ENCODE measurements at places on chromosomes 2 and 18.

DNA sequence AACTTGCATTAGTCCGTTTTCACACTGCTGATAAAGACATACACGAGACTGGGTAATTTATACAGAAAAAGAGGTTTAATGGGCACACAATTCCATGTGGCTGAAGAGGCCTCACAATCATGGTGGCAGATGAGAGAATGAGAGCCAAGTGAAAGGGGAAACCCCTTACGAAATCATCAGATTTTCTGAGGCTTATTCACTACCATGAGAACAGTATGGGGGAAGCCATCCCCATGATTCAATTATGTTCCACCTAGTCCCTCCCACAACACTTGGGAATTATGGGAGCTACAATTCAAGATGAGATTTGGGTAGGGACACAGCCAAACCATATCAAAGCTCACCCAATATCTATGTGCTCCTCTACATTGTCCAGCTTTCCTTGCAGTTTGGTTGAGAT is 16.0 kb upstream of the SERPINE2 start:
- H3K4me1 ChIP-seq, result no peaks in the 10 kb centered on the region
- no peaks in the 10 kb centered on the region for H3K36me3 ChIP-seq
- no peak for DNase-seq
- H3K27me3 ChIP-seq, result no peaks in the 10 kb centered on the region
- no peak overlapping the region for H3K4me3 ChIP-seq

- no peaks in the 10 kb centered on the region for H3K36me3 ChIP-seq
- H3K4me1 ChIP-seq, result no peaks in the 10 kb centered on the region
- no peak for DNase-seq
- H3K27ac ChIP-seq, result no peak overlapping the region
Observed at GRCh38 chr2:51256736-51257135, 224.8 kb upstream of the NRXN1 start.

GRCh38 chr2:239917125-239917956 is 107.8 kb downstream of the NDUFA10 start:
- H3K36me3 ChIP-seq, result no peaks in the 10 kb centered on the region
- DNase-seq, result no peak
- H3K4me1 ChIP-seq, result no peaks in the 10 kb centered on the region
- H3K27me3 ChIP-seq, result no peaks in the 10 kb centered on the region

GRCh38 chr2:210250622-210251021 is 25.4 kb upstream of the ACADL start:
- H3K36me3 ChIP-seq, result no peaks in the 10 kb centered on the region
- no peaks in the 10 kb centered on the region for H3K27me3 ChIP-seq
- H3K4me1 ChIP-seq, result no peaks in the 10 kb centered on the region
- no peak overlapping the region for H3K4me3 ChIP-seq
- H3K27ac ChIP-seq, result no peak overlapping the region

- no peaks in the 10 kb centered on the region for H3K36me3 ChIP-seq
- H3K27ac ChIP-seq, result no peak overlapping the region
- no peak for DNase-seq
- H3K4me3 ChIP-seq, result no peak overlapping the region
Observed at GRCh38 chr2:12032975-12033374, 286.5 kb downstream of the LPIN1 start.

GRCh38 chr2:136116813-136117390 is 1.0 kb downstream of the CXCR4 start:
- H3K4me3 ChIP-seq, result peak overlapping the region; percentile 85
- no peaks in the 10 kb centered on the region for H3K27me3 ChIP-seq
- H3K27ac ChIP-seq, result peak overlapping the region; percentile 42
- DNase-seq, result no peak

- H3K27me3 ChIP-seq, result no peaks in the 10 kb centered on the region
- no peak for DNase-seq
- H3K4me1 ChIP-seq, result peaks cover 13% of the 10 kb centered on the region
- peak overlapping the region; percentile 72 for H3K4me3 ChIP-seq
- no peak overlapping the region for H3K27ac ChIP-seq
Observed at GRCh38 chr2:11154016-11154922, 998 bp upstream of the SLC66A3 start.

DNA sequence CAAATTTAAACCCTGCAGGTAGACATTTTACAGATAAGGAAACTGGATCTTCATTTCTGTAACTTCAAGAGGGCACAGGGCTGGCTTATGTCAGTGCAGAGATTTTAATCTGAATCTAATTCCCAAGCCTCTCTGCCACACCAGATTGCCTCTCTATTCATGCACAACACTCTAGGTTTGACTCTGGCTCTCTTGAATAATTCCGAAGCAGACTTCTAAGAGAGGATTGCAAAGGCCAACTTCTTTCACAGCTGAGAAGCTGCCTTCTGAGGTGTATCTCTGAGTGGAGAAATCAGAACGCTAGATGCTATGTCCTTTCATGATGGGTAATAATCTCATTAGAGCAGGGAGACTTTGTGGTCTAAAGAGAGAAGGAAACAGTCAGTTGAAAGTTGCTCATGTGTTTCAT is 20.1 kb upstream of the MGAT5 start:
- no peak for DNase-seq
- no peaks in the 10 kb centered on the region for H3K27me3 ChIP-seq
- H3K36me3 ChIP-seq, result no peaks in the 10 kb centered on the region
- H3K27ac ChIP-seq, result no peak overlapping the region
- H3K4me1 ChIP-seq, result peaks cover 17% of the 10 kb centered on the region

DNA sequence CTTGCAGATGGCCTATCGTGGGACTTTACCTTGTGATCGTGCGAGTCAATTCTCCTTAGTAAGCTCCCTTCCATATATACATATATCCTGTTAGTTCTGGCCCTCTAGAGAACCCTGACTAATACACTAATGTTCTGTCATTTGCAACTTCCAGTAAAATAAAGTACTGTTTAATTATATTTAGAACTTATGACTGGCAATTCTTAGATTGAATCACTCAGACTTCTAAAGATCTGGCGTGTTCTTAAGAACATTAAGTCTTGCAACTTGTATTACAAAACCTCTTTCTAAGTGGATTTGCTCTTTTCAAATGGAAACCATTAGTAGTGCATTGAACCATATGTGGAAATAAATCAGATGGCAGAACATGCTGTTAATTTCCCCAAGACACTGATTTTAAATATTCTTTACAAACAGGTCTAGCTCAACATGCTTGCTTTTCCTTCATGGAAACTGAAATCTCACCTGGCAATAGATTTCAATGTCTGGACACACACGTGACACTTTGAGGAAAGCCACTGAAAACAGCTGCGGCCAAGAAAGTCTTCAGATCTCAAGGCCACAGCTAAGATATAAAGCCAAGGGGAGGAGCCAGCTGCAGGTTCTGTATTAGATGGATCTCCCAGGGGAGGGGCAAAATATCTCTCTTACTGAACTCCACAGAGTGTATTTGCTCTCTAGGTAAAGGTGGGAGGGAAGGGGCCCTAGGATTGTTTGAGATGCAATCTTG is 50.6 kb downstream of the PMAIP1 start:
- no peaks in the 10 kb centered on the region for H3K36me3 ChIP-seq
- H3K27ac ChIP-seq, result no peak overlapping the region
- no peak overlapping the region for H3K4me3 ChIP-seq
- H3K27me3 ChIP-seq, result no peaks in the 10 kb centered on the region
- peaks cover 3% of the 10 kb centered on the region for H3K4me1 ChIP-seq

GRCh38 chr2:3960106-3960505 is 256.7 kb downstream of the DCDC2C start:
- H3K36me3 ChIP-seq, result no peaks in the 10 kb centered on the region
- DNase-seq, result no peak
- H3K27ac ChIP-seq, result no peak overlapping the region
- no peak overlapping the region for H3K4me3 ChIP-seq

DNA sequence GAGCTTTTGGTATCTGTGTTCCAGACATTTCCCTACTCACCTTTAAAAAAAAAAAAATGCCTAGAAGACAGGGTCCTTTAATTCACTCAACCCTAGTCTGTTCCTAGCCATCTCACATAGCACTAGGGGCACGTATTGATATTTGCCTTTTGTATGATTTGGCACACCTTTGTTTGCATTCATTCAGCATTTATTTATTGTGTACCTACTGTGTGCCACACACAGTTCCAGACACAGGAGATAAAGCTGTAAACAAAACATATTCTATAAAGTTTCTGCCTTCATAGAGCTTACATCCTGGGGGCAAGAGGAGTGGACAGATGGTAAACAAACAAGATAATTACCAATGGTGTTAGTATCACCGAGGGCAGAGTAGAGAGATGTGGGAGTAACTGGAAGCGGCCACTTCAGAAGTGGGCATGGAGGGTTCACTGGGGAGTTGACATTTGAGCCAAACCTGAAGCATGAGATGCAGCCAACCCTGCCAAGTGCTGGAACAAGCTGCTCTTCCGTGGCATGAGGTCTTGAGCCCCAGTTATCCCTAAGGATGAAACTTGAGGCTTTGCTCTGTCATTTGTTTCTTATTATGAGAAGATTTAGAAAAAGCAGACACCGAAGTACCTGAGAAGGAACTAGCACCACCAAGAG is 18.2 kb downstream of the MAPRE2 start:
- no peak for DNase-seq
- H3K27ac ChIP-seq, result no peak overlapping the region
- H3K27me3 ChIP-seq, result no peaks in the 10 kb centered on the region

DNA sequence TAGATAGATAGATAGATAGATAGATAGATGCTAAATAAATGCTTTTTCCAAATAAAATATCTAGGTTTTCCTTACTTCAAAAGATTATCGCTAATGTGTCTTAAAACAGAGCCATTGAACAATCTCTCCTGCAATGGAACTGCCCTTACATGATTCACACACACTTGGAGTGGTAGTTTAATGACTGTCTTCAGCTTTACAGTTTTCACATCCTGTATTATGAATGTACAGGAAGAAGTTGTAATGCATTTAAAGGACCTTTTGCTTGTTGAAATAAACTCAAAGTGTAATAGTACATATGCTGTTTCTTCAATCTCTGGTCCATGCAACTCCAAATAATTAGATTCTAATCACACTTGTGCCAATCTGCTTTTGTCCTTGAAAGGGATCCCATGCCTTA is 797.6 kb upstream of the CDH2 start:
- no peak overlapping the region for H3K27ac ChIP-seq
- H3K27me3 ChIP-seq, result no peaks in the 10 kb centered on the region
- H3K4me3 ChIP-seq, result no peak overlapping the region
- H3K4me1 ChIP-seq, result no peaks in the 10 kb centered on the region
- no peak for DNase-seq
- H3K36me3 ChIP-seq, result no peaks in the 10 kb centered on the region

- DNase-seq, result no peak
- no peak overlapping the region for H3K27ac ChIP-seq
- H3K27me3 ChIP-seq, result no peaks in the 10 kb centered on the region
- H3K4me1 ChIP-seq, result no peaks in the 10 kb centered on the region
Observed at GRCh38 chr2:226890286-226890685, 54.4 kb downstream of the RHBDD1 start.

GRCh38 chr18:13222856-13223281 is 4.3 kb downstream of the LDLRAD4 start:
- no peak overlapping the region for H3K4me3 ChIP-seq
- H3K27ac ChIP-seq, result no peak overlapping the region
- no peaks in the 10 kb centered on the region for H3K36me3 ChIP-seq
- H3K27me3 ChIP-seq, result no peaks in the 10 kb centered on the region
- peaks cover 30% of the 10 kb centered on the region for H3K4me1 ChIP-seq
- no peak for DNase-seq

GRCh38 chr2:10132043-10132575 is 9.6 kb downstream of the RRM2 start:
- H3K27ac ChIP-seq, result no peak overlapping the region
- no peak for DNase-seq
- no peak overlapping the region for H3K4me3 ChIP-seq
- no peaks in the 10 kb centered on the region for H3K4me1 ChIP-seq
- H3K27me3 ChIP-seq, result no peaks in the 10 kb centered on the region

DNA sequence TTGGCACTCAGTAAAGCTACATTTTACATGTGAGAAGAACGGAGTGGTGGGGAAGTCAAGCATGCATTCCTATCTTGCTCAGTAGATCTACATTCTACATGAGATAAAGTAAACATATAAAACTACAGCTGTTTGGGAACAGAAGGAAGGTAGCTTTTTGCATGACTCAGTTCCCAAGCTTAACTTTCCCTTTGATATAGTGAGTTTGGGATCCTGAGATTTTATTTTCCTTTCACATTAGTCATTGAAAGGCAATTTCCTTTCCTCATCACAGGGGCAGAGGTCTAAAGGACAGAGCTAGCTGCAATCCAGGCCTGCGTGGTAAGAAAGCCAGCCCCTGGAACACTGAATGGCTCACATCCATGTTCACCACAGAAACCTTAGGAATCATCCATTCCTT is 257.2 kb downstream of the SRBD1 start:
- no peak overlapping the region for H3K27ac ChIP-seq
- DNase-seq, result no peak
- H3K36me3 ChIP-seq, result no peaks in the 10 kb centered on the region
- H3K27me3 ChIP-seq, result no peaks in the 10 kb centered on the region
- H3K4me3 ChIP-seq, result no peak overlapping the region

DNA sequence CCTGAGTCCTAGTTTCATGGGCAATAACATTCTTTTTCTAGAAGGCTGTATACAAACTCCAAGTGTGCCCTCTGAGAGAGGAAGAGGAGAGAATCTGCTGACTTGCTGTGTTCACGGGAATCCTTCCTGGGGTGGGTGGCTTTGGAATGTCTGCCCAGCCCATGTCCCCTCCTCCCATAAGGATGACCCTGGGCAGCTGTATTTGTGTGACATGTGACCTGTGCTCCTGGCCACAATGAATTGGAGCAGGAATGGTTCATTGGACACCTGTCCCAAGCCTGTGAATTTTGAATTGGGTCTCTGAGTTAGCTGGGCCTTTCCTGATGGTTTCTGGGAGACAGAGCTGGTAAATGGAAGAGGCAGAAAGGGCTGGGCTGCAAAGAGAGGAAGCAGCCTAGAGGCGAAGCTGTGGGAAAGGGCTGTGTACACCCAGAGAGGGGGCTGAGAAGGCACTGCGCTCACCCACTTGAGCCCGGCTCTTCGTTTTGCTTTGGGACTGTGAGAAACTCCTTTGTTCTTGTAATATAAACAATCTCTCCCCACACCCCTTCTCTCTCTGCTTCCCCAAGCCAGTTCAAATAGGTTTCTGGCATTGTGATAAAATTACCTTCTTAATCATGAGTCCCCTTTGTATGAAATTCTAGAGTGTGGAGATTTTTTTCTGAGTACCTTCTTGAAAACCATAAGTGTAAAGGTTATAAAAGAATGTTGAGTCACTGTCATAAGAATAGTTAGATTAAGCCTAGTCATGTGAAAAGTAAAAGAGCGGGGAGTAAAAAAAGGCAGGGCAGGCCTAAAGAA is 49.8 kb downstream of the SLC4A5 start:
- H3K27me3 ChIP-seq, result no peaks in the 10 kb centered on the region
- no peak for DNase-seq
- H3K27ac ChIP-seq, result no peak overlapping the region
- H3K36me3 ChIP-seq, result no peaks in the 10 kb centered on the region
- no peak overlapping the region for H3K4me3 ChIP-seq
- peaks cover 14% of the 10 kb centered on the region for H3K4me1 ChIP-seq

DNA sequence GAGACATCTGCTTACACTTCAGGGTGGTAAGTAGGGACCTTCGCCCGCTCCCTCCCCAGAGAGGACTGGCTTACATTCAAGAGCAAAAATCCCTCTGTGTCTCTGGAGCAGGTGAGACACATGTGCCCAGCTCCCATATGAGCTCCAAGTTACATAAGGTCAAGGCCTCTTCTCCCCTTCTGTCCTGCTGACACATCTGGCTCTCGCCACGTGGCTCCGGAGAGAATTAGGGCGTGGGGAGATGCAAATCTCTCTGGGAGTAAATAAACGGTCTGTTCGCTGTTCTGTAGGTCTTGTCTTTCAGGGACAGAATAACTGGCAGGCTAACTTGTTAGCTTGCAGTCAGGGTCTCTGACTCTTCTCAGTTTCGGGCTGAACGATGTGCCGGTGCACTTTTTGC is 16.2 kb downstream of the MRO start:
- DNase-seq, result no peak
- H3K27me3 ChIP-seq, result no peaks in the 10 kb centered on the region
- H3K4me1 ChIP-seq, result no peaks in the 10 kb centered on the region
- H3K4me3 ChIP-seq, result no peak overlapping the region
- H3K36me3 ChIP-seq, result no peaks in the 10 kb centered on the region

- no peaks in the 10 kb centered on the region for H3K27me3 ChIP-seq
- no peak for DNase-seq
- peaks cover 4% of the 10 kb centered on the region for H3K4me1 ChIP-seq
Observed at GRCh38 chr2:234966340-234966739, 14.5 kb downstream of the SH3BP4 start.
